CD8-positive, alpha-beta memory T cell (primary cell): ENCODE measurements at places on chromosomes 4 and X.

- no peak for DNase-seq
Observed at GRCh38 chr4:94208266-94208665, 601 bp downstream of the SMARCAD1 start.

- DNase-seq = no peak
Observed at GRCh38 chr4:155948541-155948940, 5.1 kb downstream of the CTSO start.

DNA sequence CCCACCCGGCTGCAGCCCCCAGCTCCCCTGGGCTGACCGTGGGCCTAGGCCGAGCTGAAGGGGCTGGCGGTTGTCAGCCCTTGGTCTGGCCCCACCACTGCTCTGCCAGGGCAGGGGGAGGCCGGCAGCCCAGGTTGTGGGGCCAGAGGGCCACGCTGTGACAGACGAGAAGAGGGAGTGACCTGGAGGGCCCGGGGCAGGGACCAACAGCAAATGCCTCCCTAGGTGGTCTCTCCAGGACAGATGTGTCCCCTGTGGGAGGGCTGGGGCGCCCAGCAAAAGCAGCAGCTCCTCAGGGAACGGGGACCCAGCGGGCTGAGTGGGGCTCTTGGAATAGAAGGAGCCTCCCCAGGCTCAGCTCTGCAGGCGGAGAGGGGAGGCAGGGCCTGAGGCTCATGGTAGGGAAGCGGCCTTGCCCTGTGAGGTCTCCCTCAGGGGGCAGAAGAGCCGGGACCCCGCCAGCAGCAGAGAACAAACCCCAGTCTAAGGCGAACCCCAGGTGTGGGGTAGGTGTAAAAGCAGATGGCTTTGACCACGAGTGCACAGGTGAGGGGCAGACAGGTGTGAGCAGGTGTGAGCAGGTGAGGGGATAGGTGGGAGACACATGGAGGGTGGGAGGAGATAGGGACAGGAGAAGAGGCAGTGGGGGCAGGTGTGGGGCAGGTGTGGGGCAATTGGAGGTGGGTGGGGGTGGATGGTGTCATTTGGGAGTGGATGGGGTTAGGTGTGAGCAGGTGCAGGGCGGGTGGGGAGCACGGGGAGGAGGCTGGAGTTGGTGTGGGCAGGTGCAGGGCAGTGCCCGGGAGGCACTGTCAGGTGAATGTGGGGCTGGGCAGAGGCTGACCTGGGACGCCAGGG lies 34.1 kb upstream of the SPON2 start:
- DNase-seq = no peak

DNA sequence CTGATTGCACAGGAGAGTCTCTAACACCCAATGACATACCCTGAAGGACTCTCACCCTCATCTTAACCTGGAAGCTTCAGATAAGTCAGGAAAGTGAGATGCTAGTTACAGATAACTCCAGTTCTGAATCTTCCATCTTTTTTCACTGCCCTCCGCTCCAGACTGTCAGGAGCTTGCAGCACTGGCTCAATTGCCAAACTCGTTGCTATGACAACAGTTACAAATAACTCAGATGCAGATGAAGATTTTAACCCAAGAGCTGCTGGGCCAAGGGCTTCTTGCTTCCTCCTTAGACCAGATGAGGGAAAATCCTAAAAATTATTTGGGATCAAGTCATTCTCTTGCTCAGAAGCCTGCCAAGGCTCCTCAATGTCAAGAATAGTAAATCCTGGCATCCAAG lies 109.1 kb upstream of the HUWE1 start:
- DNase-seq = no peak

DNA sequence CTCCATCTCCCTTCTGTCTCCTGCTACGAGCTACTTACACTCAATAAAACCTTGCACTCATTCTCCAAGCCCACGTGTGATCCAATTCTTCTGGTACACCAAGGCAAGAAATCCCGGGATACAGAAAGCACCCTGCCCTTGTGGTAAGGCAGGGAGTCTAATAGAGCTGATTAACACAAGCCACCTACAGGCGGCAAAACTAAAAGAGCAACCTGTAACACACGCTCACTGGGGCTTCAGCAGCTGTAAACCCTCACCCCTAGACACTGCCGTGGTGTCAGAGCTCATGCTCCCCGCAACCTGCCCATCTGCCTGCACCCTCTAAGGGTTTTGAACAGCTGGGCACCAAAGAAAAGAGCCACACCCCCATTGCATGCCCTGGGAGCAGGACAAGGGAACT lies 755.4 kb upstream of the HTR2C start:
- no peak for DNase-seq

- DNase-seq = no peak
Observed at GRCh38 chr4:43547561-43547960, 655.0 kb downstream of the GRXCR1 start.
